ENCODE measurements at places on chromosomes 4 and X. TPM values are rescaled to one million over a fixed set of nuclear protein-coding genes. Genes with fewer than 3 reads are reported as not detected.

GRCh38 chr4:108037884-108038283 is 48.2 kb downstream of the HADH start:
- no peak for DNase-seq

- DNase-seq, result no peak
These were observed 11.0 kb upstream of the BMPR1B start for GRCh38 chr4:94746746-94747145.

The GC gene
- total RNA-seq, result 2.5 TPM

The NLGN4X gene
- total RNA-seq, result 2.0 TPM

The GAGE12J gene
- total RNA-seq, result 0.72 TPM

All from upper lobe of left lung (tissue), 6 donors.